ENCODE measurements at places on chromosomes 2 and 18. TPM values are rescaled to one million over a fixed set of nuclear protein-coding genes. Genes with fewer than 3 reads are reported as not detected.

TMEM214 gene
- 31.1 TPM for total RNA-seq

ACVR1C gene
- not detected for total RNA-seq

- peaks cover 20% of the 10 kb centered on the region for H3K4me1 ChIP-seq
- H3K27me3 ChIP-seq: peaks cover 3% of the 10 kb centered on the region
- H3K36me3 ChIP-seq: no peaks in the 10 kb centered on the region
- DNase-seq: no peak
- H3K4me3 ChIP-seq: no peak overlapping the region
Measured at GRCh38 chr2:26457695-26458364, 20.1 kb downstream of the OTOF start.

- H3K36me3 ChIP-seq: no peaks in the 10 kb centered on the region
- no peak for DNase-seq
- no peak overlapping the region for H3K4me3 ChIP-seq
- H3K4me1 ChIP-seq: peaks cover 38% of the 10 kb centered on the region
Measured at GRCh38 chr2:71948781-71949536, 198.7 kb downstream of the CYP26B1 start.

GRCh38 chr2:71884303-71885042, 263.2 kb downstream of the CYP26B1 start:
- DNase-seq: no peak
- H3K36me3 ChIP-seq: no peaks in the 10 kb centered on the region
- no peaks in the 10 kb centered on the region for H3K4me1 ChIP-seq
- H3K4me3 ChIP-seq: no peak overlapping the region

DNA sequence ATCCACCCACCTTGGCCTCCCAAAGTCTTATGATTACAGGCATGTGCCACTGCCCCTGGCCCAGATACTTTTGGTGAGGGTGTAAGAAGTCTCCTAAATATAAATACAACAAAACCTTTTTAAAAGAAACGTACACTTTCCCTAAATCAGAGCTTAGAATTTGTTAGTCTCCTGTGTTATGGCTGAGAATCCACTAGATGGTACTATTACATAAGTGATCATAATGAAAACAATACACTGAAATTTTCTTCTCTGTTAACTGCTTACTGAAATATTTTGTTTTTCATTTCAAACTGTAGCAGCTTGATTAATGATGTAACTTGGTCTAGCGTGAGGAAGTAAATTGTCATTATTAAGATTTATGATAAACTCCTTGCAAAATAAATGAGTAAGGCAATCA, 74.8 kb upstream of the FAM98A start:
- no peaks in the 10 kb centered on the region for H3K36me3 ChIP-seq
- H3K27me3 ChIP-seq: no peaks in the 10 kb centered on the region
- H3K4me3 ChIP-seq: no peak overlapping the region
- DNase-seq: no peak
- H3K4me1 ChIP-seq: no peaks in the 10 kb centered on the region
- no peak overlapping the region for H3K27ac ChIP-seq

DNA sequence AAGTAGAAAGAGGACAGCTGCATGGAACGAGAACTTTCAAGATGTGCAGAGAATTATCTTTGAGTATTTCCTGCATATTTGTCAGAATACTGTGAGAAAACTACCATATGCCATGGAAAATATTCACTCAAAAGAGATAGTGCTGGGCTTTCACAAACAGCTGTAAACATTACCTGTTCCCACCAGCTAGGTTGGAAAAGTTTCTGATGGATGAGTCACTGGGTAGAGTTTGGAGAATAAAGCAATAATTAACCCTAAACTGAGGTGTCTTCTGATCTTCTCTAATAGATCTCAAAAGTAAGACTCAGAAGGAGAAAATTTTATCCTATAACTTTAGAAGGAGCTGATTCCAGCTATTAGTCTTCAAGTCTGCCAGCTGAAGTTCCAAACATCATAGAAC, 3.9 kb upstream of the FSIP2 start:
- no peak for DNase-seq
- H3K4me1 ChIP-seq: no peaks in the 10 kb centered on the region
- H3K27me3 ChIP-seq: no peaks in the 10 kb centered on the region
- H3K4me3 ChIP-seq: no peak overlapping the region

DNA sequence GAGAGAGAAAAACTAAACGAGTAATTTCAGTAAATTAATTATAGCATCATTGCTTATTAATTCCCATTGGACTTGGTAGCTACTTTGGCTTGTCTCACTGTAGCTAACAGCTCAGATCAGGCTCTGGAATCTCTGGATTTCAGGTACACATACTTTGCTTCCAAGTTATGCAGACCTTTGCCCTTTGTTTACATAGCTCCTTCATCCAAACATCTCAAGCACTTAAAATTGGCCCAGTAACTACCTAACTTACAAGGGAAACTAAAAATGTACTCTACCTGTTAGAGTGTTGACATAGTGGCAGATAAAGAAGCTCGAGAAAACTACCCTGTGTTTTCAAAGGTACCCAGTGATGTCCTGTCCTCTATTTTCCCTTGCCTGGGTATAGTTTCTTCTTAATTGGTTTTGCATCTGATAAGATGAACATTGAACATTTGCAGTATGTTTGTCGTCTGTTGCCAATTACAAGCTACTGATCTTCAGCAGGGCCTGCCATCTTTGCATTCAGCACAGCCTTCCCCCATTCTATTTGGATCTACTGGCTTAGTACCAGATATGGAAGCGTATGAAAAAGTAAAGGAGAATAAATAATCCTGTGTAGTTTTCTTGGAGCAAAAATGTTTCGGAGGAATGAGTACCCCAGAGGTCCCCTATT, 601.5 kb upstream of the FANCL start:
- H3K36me3 ChIP-seq: no peaks in the 10 kb centered on the region
- no peak for DNase-seq
- H3K27ac ChIP-seq: no peak overlapping the region
- H3K4me3 ChIP-seq: no peak overlapping the region

- peaks cover 94% of the 10 kb centered on the region for H3K36me3 ChIP-seq
- DNase-seq: no peak
- H3K4me1 ChIP-seq: no peaks in the 10 kb centered on the region
- no peak overlapping the region for H3K27ac ChIP-seq
Measured at GRCh38 chr2:182911813-182912517, 45.5 kb upstream of the FRZB start.
